Left colon (tissue), 2 donors: ENCODE measurements at places on chromosomes 3 and 15. TPM values are rescaled to one million over a fixed set of nuclear protein-coding genes. Genes with fewer than 3 reads are reported as not detected.

- DNase-seq, result no peak
These were observed 116.0 kb downstream of the GMNC start for GRCh38 chr3:190746531-190746930.

DNA sequence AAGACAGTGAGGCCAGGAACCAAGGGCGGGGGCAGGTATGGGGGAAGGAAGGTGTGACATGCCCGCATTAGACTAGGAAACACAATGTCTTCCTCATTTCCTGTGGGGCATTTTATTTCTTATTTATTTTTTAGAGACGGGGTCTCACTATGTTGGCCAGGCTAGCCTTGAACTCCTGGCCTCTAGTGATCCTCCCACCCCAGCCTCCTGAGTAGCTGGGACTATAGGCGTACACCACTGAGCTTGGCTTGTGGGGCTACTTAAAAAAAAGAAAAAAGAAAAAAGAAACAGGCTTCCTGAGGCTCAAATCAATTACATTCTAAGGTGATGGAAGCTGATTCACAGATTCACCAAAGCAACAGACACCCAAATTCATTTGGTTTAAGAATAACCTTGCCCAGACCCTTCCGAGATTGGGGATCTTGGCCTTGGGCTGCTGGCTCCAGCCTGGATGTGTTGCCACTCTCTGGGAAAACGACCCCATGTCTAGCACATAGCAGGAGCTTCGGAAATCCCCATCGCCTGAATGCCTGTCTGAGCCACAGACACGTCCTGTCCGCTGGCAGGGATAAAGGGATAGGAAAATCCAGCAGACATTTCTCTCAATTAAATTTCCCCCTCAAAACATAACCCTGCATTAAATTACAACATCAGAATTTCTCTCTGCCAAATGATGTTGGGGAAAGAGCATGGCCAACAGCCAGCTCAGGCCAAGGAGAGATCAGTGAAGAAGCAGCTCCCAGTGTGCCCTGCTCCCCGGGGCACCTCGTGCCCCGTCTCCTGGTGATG, 13.0 kb downstream of the CPN2 start:
- DNase-seq, result no peak

DNA sequence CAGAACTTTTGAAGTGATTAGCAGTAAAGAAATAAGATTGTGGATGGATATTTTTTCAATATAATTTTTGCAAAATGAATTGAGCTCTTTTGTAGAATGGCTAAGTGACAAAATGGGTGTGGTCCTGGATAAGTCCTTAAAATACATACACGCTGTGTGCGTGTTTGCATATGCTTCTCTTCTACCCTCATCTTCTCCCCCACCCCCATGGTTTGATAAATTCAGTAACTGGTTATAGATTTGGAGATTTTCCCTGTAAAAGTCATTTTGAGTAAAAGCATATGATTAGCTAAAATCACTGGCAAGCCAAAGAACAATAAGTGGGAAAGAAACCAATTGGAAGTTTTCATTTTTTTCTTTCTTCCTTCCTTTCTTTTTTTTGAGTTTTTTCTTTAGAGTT, 453.9 kb upstream of the MDFIC2 start:
- DNase-seq, result no peak

GRCh38 chr15:82894971-82895520, 57.5 kb downstream of the HOMER2 start:
- DNase-seq, result no peak

DNA sequence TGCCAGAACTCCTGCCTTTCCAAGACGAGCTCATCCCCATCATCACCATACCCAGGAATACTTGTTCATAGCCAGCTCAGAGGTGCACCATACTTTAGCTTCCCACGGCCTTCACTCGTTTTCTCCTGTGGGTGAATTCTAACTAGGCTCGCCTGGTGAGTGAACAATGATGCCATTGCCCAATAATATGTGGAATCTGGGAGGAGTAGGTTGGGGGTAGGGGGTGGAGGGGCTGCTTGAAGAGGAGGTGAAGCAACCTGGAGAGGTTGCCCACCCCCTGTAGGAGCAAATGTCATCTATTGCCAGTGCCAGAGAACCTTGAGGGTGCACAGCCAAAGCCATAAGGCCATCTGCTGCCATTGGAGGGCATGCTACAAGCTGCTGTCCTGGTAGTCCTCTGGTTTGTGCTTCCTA, 592 bp upstream of the ZNF445 start:
- DNase-seq, result no peak

DNA sequence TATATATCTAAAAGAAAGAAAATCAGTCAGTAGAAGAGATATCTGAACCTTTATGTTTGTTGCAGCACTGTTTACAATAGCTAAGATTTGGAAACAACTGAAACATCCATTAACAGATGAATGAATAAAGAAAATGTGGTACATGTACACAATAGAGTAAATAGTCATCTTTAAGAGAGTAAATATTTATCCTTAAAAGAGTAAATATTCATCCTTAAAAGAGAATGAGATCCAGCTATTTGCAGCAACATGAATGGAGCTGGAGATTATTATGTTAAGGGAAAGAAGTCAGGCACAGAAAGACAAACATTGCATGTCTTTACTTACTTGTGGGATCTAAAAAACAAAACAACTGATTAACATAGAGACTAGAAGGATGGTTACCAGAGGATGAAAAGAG, 197.0 kb upstream of the CBLB start:
- DNase-seq, result no peak

DNA sequence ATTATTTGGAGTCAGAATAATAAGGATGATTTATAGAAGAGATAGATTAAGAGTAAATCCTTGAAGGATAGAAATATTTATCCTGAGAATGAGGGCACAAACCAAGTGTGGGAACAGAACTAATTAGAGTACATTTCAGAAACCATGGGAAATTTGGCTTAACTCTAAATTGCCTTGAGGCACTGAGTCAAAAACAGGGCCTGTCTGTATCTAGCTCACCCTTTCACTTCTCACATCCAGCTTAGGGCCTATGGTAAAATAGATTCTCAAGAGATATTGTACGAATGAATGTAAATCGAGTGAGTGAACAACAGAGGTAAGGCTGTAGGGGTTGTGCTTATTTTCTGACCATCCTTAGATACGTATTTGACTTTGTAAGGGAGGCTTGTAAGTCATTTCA, 586.1 kb upstream of the DPPA4 start:
- no peak for DNase-seq

DNA sequence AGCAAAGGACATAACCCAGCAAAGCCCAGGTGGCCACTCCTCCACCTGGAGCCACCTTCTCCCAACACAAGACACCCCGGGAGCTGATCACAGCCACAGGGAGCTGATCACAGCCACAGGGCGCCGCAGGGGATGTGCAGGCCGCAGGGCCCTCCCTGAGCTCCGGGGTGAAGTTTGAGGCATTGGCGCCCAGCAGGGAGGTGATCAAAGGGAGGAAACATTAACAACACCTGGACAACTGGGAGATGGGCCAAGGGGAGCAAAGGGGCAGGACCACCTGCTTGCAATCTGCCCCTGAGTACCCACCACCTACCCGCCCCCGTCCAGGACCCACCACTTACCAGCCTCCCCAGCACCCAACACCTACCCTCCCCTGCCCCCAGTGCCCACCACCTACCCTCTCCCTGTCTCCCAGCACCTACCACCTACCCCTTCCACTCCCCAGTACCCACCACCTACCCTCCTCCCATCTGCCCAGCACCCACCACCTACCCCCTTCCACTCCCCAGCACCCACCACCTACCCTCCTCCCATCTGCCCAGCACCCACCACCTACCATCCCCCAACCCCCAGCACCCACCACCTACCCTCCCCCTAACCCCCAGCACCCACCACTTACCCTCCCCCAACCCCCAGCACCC, 2.4 kb downstream of the UROC1 start:
- DNase-seq, result no peak

- no peak for DNase-seq
These were observed 31.2 kb upstream of the DUT start for GRCh38 chr15:48300038-48300437.

DNA sequence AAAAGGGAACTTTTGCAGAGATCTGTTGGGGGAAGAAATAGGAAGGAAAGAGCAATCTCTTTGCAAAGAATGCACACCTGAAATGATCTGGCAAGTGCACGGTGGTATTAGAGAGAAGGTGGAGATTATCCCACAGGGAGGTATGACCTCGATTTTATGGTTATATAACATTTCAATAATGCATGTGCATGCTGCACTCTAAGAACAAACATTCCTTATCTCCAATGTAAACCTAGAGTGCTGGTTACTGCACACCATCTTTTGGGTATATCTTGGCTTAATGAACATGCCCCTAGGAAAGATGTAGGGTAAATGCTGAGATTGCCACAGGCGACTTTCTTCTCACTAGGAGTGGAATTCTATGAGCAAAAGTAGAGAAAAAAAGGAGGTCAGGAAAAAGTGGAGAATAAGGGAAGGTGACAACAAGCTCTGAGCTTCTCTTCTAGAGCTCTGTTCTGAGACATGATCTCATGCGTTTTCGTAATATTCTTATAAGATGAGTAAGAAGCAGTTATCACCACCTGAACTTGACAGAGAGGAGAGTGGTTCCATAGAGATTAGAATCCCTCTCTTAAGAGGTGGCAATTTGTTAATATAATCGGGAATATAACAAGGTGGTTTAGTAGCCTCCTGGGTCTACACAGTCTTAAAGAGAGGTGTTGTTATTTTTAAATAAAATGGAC, 117.5 kb upstream of the TMC3 start:
- DNase-seq, result no peak

GRCh38 chr3:72171463-72171881, 386.5 kb upstream of the PROK2 start:
- no peak for DNase-seq

DNA sequence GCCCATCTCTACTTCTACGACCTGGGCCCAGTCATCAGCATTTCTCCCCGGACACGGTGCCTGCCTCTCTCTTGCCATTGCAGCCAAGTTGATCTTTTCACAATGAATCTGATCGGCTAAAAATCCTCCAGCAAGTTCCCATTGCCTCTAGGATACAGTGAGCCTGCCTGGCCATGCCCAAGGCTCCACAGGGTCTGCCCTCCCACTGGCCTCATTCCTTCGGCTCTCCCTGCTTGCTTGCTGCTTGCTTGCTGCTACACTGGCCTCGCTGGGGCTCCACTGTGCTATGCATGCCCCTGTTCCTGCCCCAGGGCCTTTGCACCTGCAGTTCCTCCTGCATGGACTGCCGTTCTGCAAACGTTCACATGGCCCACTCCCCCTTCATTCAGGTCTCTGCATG, 2.0 kb downstream of the ABTB1 start:
- no peak for DNase-seq

Gene CPEB1
- total RNA-seq, result 0.58 TPM

Gene LYZL4
- total RNA-seq, result not detected

Gene AMIGO3
- not detected for total RNA-seq

Gene TAGLN3
- total RNA-seq, result 1.0 TPM

Gene NIPA2
- total RNA-seq, result 78.8 TPM

Gene FSD2
- not detected for total RNA-seq

Gene C3orf80
- total RNA-seq, result 0.31 TPM

Gene ESYT3
- total RNA-seq, result 1.7 TPM

Gene CCR5
- 0.55 TPM for total RNA-seq

Gene CCR8
- total RNA-seq, result not detected
